T1000 (cell line): ENCODE measurements at places on chromosomes 5 and 9.

GRCh38 chr5:72394688-72395087 is 74.5 kb downstream of the PTCD2 start:
- DNase-seq = no peak

GRCh38 chr9:9079473-9079872 is 1279.9 kb upstream of the DMAC1 start:
- DNase-seq = no peak

- no peak for DNase-seq
These were observed 16.7 kb downstream of the PRLR start for GRCh38 chr5:35213608-35214007.

- DNase-seq = no peak
These were observed 74.3 kb downstream of the AMBP start for GRCh38 chr9:114003758-114004157.

- no peak for DNase-seq
These were observed 24.3 kb downstream of the CPLX2 start for GRCh38 chr5:175895686-175896102.

DNA sequence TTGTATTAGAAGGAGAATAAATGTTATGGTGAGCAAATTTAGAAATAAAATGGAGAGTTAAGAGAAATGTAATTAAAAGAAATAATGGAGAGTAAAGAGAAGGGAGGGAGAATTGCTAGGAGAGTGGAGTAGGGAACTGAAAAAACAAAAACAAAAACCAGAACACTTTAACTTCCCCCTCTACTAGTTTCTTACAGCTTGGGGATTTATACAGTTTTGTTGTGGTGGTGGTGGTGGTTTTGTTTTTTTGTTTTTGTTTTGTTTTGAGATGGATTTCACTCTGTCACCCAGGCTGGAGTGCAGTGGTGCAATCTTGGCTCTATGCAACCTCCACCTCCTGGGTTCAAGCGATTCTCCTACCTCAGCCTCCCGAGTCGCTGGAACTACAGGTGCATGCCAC is 322.4 kb downstream of the TMEM167A start:
- DNase-seq = no peak

DNA sequence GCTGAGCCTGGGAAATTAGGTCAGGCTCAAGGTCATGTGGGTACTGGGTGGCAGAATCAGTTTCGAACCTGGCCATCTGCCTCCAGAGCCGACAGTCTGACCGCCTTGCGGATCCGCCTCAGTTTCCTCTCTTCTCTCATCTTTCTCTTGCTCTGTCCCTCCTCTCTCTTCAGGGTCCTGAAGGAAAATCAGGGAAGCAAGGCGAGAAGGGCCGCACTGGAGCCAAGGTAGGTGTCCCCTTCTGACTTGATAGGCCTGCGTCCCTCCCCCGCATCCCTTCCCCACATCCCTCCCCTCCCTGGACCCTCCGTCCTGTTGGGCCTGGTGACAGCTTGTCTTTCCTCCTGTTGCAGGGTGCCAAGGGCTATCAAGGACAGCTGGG is 40.8 kb upstream of the ORM1 start:
- DNase-seq = no peak

DNA sequence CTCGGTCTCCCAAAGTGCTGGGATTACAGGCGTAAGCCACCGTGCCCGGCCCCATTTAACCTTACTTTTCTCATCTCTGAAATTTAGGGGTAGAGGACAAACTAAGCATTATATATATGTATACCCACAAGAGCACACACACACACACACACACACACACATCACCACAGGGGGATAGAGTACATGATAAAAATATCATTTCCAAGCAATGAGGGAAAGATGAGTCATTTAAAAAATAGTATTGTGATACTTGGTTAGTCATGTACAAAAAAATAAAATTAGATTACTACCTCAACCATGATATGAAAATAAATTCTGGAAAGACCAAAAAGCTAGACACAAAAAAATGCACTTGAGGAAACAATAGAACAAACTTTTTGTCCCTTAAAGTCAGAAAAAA is 67.2 kb downstream of the CDH18 start:
- DNase-seq = no peak

DNA sequence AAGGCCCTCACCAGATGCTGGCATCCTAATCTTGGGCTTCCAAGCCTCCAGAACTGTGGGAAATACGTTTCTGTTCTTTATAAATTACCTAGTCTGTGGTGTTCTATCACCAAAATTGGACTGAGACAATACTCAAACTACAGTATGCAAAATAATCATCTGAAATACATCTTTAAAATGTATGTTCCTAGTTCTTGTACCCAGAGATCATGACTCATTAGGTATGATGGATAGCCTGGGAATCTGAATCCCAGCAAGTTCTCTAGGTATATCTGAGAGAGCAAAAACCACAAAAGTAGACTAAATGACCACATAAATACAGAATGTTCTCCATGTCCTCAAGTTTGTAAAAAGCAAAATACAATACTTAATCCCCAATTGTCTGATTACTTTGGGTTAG is 166.3 kb downstream of the YIPF5 start:
- DNase-seq = no peak

- no peak for DNase-seq
These were observed 37.3 kb upstream of the CKS2 start for GRCh38 chr9:89273528-89274279.

DNA sequence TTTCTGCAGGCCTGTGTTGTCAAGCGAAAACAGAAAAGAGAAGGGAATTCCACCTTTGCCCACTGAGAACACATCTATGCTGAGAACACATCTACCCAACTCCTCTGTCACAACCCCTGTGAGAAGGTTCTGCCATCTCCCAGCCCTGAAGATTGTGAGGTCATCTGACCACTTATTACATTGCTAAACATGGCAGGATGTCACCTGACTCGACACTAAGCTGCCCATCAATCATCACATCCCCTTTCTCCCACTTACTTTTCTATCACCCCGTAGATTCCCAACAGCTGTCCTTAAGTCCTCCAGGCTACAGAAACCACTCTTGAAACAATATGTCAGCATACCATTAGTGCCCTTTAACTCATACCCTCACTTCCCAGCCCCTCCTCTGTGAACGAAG is 64.2 kb upstream of the PRSS3 start:
- no peak for DNase-seq

DNA sequence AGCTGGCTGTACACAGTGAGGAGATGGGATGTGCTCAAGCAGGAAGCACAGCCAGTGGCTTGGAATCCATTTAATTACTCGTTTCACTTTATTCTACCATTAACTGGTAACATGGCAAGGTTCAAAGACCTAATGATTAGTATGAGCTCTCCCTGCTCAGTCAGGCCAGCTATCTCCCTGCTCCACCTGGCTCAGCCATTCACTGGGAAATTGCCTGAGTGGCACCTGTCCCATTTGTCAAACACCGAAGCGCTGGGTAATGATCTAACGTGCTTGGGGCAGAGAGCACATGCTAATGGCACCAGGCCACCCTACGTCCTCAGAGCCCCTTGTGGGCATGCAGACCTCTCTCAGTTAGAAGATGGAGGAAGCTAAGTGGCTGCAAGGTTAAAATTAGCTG is 162.2 kb downstream of the TTLL11 start:
- DNase-seq = no peak

- DNase-seq = no peak
These were observed 51.9 kb upstream of the TBC1D9B start for GRCh38 chr5:179959641-179960040.

DNA sequence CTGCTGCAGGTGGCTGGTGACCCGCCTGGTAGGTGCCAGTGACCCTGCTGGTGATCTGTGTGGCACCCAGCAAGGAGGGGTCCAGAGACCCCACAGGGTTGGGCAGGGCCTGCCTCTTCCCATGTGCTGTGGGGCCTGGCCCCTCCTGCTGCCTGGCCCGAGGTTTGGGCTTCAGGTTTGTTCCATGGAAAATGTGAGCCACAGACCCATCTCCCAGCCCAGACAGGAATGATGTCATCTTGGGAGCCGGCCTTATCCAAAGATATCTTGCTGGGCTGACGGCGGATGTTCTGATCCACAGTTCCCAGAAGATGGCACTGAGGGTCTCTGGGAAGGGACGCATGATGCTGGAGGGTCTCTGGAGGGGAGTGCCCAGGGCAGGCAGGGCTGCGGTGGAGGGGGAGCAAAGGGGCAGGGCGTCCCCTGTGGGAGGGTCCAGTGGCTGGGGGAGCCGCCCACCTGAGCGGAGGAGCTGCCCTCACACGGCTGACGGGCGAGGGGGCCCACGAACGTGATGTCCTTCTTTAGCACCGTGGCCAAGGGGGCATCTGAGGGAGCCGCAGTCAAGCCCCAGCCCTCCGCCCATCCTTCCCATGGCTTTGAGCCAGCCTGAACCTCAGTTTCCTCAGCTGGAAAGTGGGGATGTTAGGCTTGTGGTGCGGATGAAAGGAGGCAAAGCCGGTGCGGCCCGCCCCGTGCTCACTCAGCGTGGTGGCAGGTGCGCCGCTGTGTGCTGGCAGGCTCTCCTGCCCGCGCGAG is 68.1 kb downstream of the COL5A1 start:
- DNase-seq = peak; percentile 29

DNA sequence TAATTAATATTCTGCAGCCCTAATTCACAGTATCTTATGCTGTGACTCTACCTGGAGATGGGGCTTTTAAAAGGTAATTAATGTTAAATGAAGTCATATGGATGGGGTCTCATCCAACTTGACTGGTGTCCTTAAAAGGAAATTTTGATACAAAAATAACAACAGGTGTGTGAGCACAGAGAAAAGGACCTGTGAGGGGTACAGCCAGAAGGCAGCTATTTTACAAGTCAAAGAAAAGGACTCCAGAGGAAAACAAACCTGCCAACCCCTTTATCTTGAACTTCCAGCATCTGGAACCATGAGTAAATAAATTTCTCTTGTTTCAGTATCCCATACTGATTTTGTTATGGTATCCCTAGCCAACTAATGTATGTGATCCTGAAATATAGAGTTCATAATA is 250.3 kb downstream of the TMEM232 start:
- DNase-seq = no peak
